CD4-positive, alpha-beta T cell treated with Interleukin-4 for 1 hour (primary cell): ENCODE measurements at places on chromosomes 11 and 22.

- no peak for DNase-seq
Observed at GRCh38 chr11:120994091-120994859, 29.6 kb upstream of the TBCEL start.

- DNase-seq, result no peak
Observed at GRCh38 chr11:105673089-105673488, 63.2 kb downstream of the GRIA4 start.

DNA sequence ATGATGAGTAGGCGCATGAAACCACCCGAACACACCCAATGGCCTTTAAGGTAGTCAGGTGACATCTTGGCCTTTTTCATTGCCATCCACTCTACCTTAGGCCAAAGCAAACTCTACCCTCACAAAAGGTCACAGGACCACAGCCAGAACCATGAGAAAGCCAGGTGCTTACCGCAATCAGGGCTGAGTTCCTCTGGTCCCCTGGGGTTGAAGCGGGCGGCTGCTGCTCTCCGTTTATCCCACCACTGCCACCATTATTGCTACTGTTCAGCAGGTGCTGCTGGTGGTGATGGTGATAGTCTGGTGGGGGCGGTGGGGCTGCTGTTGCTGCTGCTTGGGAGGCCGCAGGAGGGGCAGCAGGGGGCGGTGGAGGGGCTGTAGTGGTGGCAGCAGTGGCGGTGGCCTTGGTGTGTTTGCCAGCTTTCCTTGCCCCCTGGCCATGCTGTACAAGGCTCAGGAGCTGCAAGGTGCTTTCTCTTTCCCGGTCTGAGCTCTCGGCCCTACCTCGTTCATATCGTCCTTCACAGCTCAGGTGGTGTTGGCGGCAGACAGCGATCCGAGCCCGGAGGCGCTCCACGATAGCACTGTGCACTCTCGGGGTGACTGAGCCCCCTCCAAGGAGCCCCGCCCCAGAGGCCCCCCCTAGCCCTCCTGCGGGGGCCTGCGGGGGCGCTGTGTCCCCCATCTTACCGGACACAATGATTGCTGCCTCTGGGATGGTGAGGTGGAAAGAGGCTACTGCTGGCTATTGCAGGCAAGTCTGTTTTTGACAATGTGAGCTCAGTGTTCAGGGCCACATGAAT lies 1.6 kb downstream of the MAML2 start:
- peak; percentile 71 for DNase-seq

DNA sequence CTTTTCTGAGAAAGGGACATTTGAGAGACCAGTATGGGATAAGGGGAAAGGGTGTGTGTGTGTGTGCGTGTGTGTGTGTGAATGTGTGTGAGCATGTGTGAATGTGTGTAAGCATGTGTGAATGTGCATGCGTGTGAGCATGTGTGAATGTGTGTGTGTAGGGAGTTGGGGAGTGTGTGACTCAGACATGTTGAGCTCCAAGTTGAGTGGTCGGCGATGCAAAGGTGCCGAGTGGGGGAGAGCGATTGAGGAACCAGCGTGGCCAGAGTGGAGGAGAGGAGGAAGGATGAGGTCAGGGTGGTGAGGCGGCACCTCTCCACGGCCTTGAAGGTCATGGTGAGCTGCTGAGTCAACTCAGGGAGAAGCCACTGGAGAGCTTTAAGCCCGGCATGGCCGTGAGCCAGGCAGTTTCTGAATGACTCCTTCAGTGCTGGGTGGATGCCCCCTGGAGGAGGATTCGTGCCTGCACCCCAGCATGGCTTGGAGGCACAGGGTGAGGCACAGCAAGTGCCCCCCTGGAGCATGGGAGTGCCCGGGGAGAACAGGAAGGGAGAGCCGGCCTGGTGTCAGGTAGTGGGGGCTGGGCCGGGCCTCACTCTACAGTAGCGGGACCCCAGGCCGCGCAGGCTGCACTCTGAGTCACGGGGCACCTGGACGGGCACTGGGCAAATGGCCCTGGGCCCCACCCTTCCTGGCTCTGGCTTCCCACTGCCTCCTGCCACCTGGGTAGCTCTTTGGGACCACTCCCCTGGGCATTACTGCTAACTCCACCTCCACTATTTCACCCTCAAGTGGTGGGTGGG lies 8.2 kb upstream of the CCDC88B start:
- DNase-seq, result peak; percentile 84

- DNase-seq, result no peak
Observed at GRCh38 chr11:36350137-36350513, 54.0 kb downstream of the PRR5L start.

DNA sequence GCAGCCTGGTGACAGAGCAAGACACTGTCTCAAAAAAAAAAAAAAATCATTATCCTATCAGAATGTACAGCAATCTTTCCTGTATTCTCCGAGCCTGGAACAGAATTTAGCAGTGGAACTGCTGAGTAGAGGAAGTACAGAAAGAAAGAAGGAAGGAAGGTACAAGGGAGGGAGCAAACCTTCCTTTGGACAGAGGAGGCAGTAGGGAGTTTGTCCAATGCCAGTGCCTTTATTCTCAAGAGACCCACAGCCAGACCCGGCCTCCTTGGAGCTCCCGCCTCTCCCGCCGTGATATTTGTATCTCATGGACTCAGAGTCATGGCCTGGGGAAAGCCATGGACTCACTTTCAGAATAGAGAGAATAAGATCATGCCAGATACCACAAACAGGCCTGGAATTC lies 37.7 kb upstream of the LRRC55 start:
- no peak for DNase-seq

GRCh38 chr11:45079075-45079444 lies 67.4 kb upstream of the PRDM11 start:
- no peak for DNase-seq
